Activated T-cell treated with anti-CD3 and anti-CD28 coated beads, Interleukin-2, amount 50 U/mL, for 24 hours (primary cell): ENCODE measurements at places on chromosomes 5 and 9.

DNA sequence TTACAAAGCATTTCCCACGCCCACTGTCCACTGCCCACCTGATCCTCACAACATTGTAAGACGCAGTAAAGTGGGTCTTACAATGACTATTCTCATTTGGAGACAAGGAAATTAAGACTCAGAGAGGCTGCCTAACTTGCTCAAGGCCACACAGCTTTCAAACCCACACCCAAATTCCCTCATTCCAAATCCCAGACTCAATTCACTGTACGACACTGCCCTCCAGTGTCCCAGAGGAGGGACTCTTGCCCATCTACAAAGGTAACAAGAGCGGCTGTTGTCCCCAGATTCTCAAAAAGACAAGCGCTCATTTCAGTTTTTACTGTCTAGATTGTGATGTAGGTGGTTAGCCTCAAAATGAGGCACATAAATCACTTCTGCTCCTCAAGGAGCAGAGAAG lies 184.6 kb downstream of the ACTL7B start:
- no peaks in the 10 kb centered on the region for H3K36me3 ChIP-seq
- DNase-seq: no peak
- H3K4me1 ChIP-seq: no peaks in the 10 kb centered on the region
- H3K4me3 ChIP-seq: no peak overlapping the region

GRCh38 chr5:130034566-130035210 lies 130.4 kb downstream of the CHSY3 start:
- no peaks in the 10 kb centered on the region for H3K27me3 ChIP-seq
- no peak overlapping the region for H3K27ac ChIP-seq
- no peaks in the 10 kb centered on the region for H3K4me1 ChIP-seq
- no peaks in the 10 kb centered on the region for H3K36me3 ChIP-seq
- no peak overlapping the region for H3K4me3 ChIP-seq
- DNase-seq: no peak

DNA sequence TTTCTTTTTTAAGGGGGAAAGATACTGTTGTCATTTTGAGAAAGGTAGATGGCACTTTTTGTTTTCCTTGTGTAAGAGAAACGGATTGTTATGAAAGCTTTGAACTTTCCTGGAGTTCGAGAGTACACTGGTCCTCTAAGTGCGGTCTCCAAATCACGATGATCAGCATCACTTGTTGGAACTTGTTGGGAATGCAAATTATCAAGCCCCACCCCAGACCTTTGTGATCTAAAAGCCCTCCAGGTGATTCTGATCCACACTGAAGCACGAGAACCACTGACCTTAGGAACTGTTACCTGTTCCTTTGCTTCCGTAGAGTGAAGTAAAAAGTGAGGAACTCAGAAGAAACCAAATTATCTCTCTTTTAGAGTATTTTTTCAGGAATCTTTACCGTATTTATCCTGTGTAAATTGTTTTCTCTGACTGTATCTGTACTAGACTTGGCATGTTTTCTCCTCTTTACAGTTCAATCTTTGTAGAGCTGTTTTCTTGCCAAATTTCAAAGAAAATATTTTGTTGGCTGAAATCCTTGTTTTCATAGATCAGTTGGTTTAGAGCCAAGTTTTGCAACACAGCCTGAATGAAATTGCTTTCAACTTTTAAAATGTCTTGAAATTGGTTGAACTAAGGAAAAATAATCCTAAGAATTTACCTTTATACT lies 4.0 kb downstream of the MAT2B start:
- H3K27me3 ChIP-seq: no peaks in the 10 kb centered on the region
- H3K4me1 ChIP-seq: peaks cover 61% of the 10 kb centered on the region
- H3K27ac ChIP-seq: peak overlapping the region; percentile 97
- peak overlapping the region; percentile 86 for H3K4me3 ChIP-seq
- no peak for DNase-seq

- H3K4me3 ChIP-seq: no peak overlapping the region
- no peak for DNase-seq
- H3K36me3 ChIP-seq: no peaks in the 10 kb centered on the region
- no peak overlapping the region for H3K27ac ChIP-seq
Observed at GRCh38 chr9:75545287-75545686, 345.2 kb upstream of the PCSK5 start.

DNA sequence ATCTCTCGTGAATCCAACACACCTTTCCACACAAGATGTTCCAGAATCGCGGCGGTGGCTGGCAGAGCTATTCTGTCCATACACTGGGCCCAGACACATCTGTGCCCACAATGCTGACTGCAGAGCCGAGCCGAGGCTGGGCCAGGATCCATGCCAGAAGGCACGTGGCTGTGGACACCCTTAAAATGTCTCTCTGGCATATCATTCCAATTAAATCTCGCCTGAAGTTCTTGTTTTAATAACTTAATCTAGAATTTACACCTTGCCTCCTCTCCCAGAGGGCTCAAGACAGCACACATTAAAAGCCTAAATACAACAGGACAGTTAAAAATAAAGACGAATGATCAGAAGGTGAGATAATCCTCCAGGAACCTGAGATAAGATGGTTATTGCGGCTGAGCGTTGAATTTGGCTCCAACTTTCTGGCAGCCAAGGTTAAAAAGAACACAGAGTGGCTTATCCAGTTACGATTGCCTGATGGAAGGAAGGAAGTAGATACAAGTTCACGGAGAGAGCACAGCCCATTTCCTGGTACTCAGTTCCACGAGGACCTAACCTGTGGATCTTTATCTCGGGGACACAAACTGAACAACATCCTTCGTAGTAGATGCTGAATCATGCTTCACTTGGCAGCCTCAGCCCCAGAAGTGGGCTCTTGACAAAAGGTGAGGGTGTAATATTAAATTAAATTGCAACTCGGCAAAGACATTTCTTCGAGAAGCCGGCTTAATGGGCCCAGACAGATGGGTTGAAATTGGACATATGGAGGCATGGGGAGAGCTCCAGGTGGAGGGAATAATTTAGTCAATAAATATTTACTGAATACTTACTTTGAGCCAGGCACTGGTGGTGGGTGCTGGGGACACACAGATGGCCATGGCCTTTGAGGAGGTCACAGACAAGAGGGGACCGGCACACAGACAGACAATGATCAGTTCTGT lies 86.0 kb upstream of the TBC1D2 start:
- no peaks in the 10 kb centered on the region for H3K4me1 ChIP-seq
- H3K4me3 ChIP-seq: no peak overlapping the region
- H3K27ac ChIP-seq: no peak overlapping the region
- no peak for DNase-seq
- H3K27me3 ChIP-seq: peaks cover 24% of the 10 kb centered on the region
